ENCODE measurements at places on chromosomes 7 and 10. TPM values are rescaled to one million over a fixed set of nuclear protein-coding genes. Genes with fewer than 3 reads are reported as not detected.

METTL27 gene
- total RNA-seq, result 2.9 TPM

DNA sequence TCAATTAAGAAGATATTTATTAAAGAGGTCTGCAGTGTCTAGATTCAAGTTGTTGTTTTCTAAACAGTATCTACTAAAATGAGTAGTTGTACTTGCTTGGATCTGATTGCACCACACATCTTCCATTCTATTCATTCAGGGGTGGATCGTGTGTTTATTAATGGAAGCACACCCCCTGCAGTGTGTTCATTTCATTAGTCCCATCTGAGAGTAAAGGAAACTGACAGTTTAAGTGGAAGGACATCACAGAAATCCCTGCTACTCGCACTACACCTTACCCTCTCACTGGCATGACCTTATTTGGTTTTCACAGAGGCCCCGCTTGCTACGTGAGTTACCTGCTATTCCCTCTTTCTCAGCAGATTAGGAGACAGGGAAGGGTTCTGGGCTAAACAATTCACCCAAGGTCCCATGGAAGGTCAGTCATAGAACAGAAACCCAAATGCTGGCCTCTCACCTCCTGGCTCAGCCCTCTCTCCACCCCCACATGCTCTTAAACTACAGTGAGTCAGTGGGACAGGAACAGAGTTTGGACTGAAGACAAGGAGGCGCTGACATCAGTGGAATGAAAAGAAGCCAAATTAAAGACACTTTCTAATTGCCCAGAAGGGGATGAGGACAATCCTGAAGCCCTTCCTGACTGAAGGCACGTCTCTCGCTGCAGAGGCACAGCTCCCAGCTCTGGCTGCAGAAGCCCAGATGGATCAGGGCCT lies 369.2 kb upstream of the NRP1 start:
- no peak for DNase-seq

GRCh38 chr7:140383954-140384713 lies 14.2 kb downstream of the SLC37A3 start:
- no peak for DNase-seq

DNA sequence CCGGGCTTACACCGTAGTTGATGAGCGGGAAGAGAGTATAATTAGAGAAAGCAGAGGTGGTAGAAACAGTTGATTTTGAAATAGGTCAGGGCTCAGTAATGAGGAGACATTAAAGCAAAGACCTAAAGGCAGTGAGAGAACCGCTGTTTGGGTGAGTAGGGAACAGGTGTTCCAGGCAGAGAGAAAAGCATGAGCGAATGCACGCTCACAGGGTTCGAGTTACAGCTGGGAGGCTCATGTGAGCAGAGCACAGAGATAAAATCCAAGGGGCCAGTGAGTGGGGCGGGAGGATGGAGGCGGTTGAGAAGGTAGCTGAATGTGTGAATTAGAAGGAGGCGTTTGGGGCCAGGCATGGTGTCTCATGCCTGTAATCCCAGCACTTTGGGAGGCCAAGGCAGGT lies 39.9 kb downstream of the APBB1IP start:
- DNase-seq, result no peak

GRCh38 chr7:38413784-38414183 lies 140.3 kb upstream of the TARP start:
- no peak for DNase-seq

GRCh38 chr10:133271521-133272300 lies 5.0 kb downstream of the ADAM8 start:
- no peak for DNase-seq

DNA sequence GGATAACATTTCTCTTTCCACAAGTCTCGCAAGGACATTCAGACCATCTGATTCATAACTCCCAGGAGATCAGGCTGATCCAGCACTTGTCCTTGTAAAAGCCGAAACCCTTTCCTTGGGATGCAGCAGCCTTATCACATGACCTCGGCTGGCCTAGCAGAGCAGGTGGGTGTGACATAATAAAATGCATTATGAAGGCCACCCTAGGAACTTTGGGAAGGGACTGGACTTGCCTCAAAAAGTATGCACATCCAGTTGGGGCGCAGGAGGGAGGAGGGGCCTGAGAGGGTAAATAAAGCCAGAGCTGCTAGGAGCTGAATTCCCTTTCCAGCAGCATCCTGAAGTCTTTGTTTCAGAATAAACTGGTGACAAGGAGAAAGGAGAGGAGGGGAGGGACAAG lies 260.8 kb downstream of the SNX13 start:
- DNase-seq, result no peak

- no peak for DNase-seq
Observed at GRCh38 chr10:95748349-95748748, 7.6 kb upstream of the ENTPD1 start.

DNA sequence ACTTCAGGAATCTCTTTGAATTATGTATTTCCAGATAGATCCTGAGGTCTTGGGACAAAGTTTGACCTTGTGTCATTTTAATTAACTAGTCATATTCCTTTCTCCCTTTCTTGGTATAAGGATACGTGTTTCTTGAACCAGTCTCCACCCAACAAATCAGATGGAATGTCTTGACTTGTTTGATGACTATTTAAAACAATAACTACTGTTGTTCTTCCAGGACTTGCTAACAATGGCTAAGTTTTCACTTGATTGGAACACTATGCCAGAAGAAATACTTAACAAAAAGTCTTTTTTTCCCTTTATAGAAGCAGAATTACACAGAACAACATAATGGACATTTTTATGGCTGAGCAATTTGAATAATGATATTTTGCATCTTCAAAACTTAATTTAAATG lies 43.0 kb upstream of the WIPF3 start:
- no peak for DNase-seq

- no peak for DNase-seq
Observed at GRCh38 chr7:103962070-103962469, 27.4 kb downstream of the RELN start.

DNA sequence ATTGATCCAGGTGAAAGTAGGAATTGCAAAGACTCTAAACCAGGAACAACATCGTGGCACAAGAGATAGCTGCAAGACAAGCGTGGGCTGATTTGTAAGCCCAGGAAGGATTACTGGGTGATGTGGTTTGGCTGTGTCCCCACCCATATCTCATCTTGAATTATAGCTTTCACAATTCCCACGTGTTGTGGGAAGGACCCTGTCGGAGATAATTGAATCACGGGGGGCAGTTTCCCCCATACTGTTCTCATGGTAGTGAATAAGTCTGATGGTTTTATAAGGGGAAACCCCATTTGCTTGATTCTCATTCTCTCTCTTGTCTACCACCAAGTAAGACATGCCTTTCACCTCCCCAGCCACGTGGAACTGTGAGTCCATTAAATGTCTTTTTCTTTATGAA lies 59.5 kb downstream of the ST8SIA6 start:
- no peak for DNase-seq

IL15RA gene
- 3.5 TPM for total RNA-seq

GRCh38 chr7:20208651-20209307 lies 8.4 kb downstream of the MACC1 start:
- no peak for DNase-seq

GRCh38 chr10:110613996-110614495 lies 30.1 kb upstream of the RBM20 start:
- no peak for DNase-seq

DNA sequence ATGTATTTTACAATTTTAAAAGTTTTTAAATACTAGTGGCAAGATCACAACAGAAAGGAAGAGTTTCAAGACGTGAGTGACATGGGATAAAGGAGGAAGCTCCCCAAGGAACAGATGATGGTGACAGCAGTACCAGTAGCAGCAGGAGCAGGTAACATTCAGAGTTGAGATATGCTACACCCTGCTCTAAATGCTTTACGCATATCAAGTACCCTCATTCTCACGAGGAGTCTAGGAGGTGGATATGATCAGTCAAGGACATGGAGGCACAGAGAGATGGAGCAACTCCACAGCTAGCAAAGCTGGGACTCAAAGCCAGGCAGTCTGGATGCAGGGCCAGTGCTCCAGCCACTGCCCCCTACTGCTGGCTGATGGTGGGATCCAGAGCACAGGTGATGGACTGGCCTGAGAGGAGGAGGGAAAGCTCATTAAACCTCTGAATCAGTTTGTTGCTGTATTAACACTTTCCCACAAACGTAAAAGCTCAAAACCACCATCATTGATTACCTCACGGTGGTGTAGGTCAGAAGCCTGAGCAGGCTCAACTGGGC lies 17.5 kb downstream of the RP9 start:
- no peak for DNase-seq

GIMAP7 gene
- 16.2 TPM for total RNA-seq

ZNF32 gene
- 37.7 TPM for total RNA-seq

DNA sequence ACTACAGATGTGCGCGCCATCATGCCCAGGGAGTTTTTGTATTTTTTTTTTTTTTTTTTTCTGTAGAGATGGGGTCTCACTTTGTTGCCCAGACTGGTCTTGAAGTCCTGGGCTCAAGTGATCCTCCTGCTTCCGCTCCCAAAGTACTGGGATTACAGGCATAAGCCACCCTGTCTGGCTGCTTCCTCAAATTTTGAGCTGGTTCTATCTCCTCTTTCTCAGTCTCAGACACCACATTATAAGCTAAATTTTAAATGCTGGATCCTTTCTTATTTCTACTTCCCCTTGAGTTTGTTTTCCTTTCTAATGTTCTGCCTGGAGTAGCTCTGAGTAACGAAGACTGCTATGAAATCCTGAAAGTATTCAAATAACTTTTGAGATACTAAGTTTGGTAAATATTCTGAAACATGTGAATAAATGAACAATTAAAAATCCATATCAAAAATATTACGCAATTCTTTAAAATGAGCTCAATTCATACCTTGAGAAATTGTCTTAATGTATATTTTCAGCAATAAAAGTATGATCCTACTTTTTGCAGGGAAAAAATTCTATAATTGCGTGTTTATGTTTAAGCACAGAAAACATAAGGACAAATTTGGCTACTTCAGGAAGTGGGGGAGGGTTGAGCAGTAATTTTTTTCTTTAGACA lies 15.0 kb downstream of the TCAF1 start:
- DNase-seq, result no peak

TEX36 gene
- total RNA-seq, result not detected

DNA sequence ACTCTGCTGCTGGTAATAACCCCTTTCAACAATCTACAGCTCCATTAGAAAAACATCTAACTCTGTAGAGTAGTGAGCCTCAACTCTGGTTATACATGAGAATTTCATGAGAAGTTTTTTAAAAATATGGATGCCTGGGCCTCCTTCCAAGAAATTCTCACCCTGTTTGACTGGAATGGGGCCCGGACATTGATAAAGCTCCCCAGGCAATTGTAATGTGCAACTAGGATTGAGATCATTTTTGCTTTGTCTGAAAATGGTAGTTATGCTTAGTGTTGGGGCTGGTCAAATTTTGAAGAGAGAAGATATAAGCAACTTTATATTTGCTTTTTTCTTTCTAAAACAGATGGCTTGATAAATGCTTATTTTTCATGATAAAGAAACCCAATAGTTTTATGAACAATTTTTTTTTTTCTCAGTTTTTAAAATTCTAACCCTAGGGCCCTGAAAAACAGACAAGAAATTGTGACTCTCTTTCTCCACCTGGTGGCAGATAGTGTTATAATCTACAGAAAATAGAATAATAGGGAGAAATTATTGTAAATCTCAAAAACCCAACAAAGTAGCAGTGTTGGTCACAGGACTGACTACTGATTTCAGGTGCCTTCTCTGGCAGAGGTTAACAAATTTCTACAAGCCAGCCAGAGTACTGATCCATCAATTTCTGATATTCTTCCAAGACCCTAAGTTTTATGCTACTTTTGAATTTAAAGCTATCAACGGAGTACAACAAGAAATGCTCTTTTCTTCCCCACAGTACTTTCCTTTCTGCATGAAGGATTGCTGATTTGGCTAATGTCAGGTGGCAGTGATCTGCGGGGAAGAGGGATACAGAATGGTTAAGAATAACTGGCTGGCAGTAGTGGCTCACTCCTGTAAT lies 174.8 kb downstream of the DKK1 start:
- DNase-seq, result no peak

CFAP46 gene
- 0.53 TPM for total RNA-seq

GRCh38 chr10:29896053-29896452 lies 163.3 kb downstream of the JCAD start:
- DNase-seq, result no peak

DNA sequence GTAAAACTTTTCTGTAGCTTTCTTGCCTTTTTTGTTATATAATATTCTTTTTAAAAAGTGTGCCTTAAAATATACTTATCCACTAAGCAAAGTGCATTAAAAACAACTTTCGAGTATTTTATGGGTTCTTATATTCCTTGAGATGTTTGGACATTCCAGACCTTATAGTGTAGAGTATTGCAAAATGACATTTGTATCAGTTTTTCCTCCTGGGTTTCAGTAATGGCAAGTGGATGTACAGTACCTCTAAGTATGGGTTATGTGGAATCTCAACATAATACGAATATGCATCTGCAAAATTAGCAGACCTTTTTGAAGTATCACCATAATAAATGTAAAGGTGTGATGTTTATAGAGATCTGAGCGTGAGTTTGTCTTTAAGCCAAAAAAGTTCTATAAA lies 2.7 kb downstream of the CDK13 start:
- no peak for DNase-seq

GRCh38 chr10:119620241-119621077 lies 23.7 kb upstream of the TIAL1 start:
- no peak for DNase-seq

IDE gene
- total RNA-seq, result 40.1 TPM

- no peak for DNase-seq
Observed at GRCh38 chr10:126690534-126690933, 20.0 kb upstream of the C10orf90 start.

FAM171A1 gene
- total RNA-seq, result 19.6 TPM

CRTAC1 gene
- 3.7 TPM for total RNA-seq

GRCh38 chr10:100811752-100812750 lies 66.7 kb downstream of the PAX2 start:
- DNase-seq, result no peak

- DNase-seq, result no peak
Observed at GRCh38 chr10:15238555-15239335, 70.3 kb upstream of the NMT2 start.

EPO gene
- total RNA-seq, result not detected

DNA sequence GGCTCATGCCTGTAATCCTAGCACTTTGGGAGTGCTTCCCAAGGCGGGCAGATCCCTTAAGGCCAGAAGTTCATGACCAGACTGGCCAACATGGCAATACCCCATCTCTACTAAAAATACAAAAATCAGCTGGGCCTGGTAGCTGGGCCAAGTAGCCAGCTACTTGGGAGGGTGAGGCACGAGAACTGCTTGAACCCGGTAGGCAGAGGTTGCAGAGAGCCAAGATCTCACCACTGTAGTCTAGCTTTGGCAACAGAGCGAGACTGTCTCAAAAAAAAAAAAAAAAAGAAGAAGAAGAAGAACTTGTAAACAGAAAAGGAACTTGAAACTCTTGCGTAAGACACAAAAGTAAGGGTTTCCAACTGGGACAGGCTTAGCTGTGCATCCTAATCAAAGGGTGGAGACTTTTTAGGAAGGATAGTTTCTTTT lies 5.6 kb upstream of the IFIT2 start:
- DNase-seq, result no peak

KBTBD2 gene
- total RNA-seq, result 64.8 TPM

GRCh38 chr7:2164646-2165045 lies 68.1 kb downstream of the MAD1L1 start:
- no peak for DNase-seq

- DNase-seq, result no peak
Observed at GRCh38 chr7:1807821-1808600, 137.9 kb downstream of the ELFN1 start.

LRRTM3 gene
- total RNA-seq, result 0.85 TPM

- no peak for DNase-seq
Observed at GRCh38 chr7:98355250-98355538, 45.7 kb downstream of the BAIAP2L1 start.

RARRES2 gene
- total RNA-seq, result 86.2 TPM
